ENCODE measurements at places on chromosomes 16 and 17.
A peak's percentile ranks its signal among the peaks of the same experiment; 100 is the strongest.

DNA sequence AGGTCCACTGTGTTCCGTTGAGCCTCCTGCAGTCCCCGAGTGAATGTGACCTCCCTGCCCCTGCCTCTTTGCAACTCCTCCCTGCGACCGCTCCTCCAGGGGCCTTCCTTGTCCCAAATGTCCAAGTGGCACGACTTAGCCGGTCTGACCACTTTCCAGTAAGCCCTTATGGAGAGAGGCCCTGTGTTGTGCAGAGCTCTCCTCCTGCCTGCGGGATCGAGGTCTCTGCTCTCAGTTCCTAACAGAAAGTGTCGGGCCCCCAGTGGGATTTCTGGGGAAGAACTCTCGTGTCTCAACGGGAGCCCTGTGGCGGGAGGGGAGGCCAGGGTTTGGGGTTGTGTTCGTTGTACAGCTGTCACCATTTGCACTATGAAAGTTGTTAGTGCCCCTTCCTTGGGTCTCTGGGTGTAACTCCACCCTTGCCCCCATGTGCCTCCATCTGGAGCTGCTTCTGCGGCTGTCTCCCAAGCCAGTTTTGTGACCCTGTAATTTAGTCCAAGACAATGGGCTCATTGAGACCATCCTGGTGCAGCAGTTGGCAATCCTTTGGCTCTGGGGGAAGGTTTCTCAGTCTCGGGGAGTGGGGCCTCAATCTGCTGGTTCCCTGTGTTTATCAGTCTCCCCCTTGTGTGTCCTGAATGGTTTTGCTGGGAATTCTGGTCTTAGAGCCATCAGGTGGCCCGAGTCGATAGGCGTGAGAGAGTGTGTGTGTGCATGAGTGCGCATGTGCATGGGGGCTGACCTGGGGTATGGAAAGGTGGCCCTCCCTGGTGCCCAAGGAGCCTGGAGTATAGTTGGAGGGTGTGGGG is 234.5 kb downstream of the SEC14L1 start:
- DNase-seq: no peak

- DNase-seq: peak; percentile 8
Observed at GRCh38 chr17:55420776-55421178, 858 bp downstream of the MMD start.

DNA sequence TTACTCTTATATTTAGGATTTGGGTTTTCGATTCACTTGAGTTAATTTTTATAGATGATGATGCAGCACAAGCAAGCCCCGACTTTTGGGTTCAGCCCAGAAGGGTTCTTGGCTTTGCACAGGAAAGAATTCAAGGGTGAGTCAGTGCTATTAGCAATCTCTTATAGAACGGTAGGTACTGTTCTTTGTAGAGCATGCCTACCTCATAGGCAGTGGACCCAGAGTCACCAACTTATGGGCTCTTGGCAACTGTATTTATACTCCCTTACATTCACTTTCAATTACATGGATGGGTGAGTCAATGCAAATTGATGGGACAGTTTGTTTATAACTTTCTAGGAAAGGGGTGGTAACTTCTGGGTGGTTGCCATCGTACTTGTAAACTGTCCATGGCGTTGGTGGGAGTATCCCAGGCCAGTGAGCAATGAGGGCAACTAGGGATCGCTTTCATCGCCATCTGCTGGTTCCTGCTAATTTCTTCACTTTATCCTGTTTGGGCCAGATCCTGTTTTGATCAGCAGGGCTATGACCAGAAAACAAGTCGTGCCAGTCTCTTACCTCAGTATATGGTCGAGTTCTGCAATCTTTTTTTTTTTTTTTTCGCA is 362.6 kb downstream of the CNTNAP4 start:
- DNase-seq: no peak

DNA sequence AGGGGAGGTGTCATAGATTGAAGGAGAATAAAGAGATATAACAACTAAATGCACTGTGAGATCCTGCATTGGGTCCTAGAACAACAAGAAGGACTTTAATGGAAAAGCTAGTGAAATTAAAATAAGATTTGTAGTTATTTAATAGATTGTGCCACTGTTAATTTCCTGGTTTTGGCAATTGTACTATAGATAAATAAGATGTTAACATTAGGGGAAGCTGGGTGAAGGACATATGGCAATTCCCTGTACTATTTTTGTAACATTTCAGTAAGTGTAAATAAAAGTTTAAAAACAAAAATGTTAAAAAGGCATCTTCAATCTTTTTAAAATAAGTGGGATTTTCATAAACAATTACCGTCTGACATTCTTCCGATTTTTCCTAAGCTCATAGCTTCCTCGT is 258.4 kb upstream of the AXIN2 start:
- DNase-seq: no peak

DNA sequence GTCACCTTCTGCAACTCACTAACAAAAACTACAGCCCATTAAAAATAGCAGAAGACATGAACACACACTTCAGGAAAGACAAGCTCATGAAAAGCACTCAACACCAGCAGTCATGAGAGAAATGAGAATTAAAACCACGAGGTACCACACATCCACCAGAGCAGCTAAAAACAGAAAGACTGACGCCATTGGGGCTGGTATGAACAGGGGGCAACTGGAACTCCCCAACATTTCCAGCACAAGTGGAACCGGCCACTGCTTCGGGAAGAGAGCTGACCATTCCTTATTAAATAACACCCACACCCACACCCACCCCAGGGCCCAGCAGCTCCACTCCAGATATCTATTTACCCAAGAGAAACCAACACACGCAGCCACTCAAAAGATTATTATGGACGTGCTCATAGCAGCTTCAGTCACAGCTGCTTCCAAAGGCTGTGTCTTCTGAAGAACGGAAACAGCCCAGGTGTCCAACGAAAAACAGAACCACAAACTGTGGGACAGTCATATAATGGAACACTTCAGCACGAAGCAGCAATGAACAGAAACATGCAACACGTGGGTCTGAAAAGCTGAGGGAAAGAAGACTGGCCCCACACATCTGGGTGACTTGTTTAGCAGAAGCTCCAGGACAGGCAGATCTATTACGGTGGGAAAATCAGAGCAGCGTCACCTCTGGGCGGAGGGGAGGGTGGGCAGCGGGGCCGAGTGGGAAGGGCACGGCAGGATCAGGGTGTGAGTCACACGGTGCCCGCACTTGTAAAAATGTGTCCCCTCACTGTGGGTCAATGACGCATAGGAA is 41.1 kb downstream of the KLHDC4 start:
- no peak for DNase-seq

Data from T follicular helper cell (primary cell).